ENCODE measurements at places on chromosomes 2 and 18.

- no peak for DNase-seq
These were observed 16.7 kb upstream of the ADI1 start for GRCh38 chr2:3535794-3536681.

DNA sequence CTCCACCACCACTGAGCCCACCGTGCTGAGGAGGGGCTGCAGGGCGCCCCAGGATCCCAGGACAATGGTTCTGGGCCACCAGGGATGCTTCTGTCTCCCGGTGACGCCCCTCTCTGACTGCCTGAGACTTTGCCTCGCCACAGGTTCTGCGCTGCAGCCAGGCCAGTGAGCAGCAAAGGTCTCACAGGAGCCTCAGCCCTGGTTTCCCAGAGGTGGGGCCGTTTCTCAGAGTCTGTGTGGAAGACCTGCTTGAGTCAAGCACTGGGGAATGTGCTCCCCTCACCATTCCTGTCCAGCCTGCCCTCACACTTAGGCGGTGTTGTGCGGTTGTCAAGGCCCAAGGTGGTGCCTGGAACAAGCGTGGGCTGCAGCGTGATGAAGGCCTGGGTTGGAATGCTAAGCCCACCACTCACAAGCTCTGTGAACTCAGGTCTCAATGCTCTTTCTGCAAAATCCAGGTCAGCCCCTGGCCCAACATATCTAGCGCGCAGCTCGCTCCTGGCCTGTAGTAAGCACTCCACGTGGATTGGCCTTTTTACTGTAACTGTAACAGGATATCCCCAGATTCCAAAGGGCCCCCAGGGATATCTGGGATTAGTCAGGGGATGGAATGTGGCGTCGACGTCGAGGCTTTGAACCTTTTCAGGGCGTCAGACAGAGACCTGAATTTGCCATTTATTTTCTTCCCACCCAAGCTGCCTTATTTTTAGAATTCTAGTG, 47.6 kb downstream of the PLB1 start:
- DNase-seq: no peak

DNA sequence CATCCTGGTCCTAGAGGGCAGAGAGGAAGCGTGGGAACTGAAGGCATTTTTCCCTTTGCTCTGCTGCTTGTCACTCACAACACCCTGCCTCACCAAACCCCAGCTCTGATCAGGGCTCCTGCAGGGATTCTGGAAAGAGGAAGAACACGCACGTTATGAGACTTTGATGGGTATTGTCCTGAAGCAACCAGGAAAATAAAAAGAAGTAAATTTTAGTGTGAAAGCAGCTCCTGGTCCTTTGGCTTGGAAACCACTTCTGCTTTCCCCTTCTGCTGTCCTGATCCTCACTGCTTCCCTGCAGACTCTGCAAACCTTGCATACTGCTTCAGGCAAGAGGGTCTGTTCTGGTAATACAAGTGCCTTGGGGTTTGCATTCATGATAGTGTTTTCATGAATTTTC, 164.1 kb downstream of the SLC8A1 start:
- no peak for DNase-seq

DNA sequence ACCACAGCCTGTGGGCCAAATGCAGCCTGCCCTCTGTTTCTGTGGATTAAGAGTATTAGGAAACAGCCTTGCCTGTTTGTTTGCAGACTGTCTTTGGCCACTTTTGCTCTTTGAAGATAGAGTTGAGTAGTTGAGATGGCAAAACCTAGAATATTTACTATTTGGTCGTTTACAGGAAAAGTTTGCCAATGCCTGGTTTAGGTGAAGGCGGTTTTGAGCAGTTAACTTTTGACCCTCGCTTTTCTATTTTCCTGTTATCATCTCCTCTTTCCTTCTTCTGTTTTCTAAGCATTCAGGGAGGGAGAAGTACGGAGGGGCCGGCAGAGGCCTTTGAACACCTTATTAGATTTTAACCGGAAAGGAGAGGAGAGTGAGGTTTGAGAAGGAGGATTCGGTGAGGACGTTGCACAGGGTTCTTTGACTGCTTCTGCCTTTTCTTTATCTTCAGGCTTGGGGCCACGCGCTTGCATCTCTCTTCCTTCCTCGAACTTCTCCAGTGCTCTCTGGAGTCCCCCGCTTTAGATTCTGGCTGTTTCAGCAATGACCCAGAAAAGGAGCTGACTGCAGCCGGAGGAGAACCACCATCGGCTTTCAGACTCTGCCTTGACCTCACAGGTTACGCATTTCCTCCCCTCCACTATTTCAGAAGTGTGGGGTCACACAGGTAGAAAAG, 39.2 kb downstream of the IL1R2 start:
- no peak for DNase-seq

DNA sequence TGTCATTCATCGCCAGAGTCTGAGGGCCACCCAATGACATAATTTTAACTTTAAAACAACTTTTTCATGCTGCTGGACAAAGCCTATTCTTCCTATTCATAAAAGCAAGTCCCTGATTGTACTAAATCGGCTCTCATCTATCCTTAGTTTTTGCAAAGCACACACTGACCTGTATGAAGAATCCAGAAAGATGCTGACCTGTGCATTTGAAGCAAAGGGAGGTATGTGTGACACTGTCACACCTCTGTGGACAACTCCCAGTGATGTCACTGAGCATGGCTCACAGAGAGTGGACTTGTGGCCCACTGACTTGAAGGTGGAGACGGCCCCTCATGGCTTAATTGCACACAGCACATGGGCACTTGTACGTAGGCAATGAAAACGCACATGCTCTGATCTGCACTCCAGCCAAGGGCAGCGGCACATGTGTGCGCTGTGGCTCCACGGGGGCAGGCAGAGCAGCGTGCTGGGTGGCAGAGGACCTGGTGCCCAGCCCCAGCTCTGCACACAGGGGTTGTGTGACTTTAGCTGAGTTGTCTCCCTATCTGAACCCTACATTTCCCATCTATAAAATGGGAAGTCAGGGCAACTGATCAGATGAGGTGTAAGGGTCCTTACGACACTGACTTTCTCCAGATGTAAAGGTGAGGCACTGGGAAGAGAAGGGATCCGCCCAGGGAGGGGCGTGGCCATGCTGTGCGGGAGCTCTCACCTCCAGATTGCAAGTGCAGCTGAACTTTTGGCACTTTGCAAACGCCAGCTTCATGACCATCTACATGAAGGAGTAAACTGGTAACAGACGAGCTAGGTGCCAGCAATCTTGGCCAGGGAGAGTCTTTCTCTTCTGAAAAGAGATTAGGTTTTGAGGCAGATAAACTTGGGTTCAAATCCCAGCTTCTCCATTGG, 14.3 kb upstream of the ODC1 start:
- no peak for DNase-seq

DNA sequence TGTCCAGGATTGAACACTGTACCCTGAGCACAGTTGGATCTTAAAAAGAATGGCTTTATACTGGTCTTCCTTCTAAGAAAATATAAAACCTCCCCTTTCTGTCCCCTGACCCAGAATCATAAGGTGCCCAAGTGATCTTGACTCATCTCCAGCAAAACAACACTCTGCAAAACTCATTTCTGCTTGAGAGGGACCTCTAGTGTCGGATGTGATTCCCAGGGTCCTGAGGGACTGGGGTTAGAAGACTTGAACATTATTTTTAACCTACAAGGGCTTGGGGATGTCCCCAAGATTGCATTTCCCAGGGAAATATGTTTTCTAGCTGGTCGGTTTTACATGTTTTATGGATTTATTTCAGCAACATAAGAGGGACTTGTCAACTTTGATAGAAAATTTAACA, 1318.5 kb upstream of the CELF4 start:
- no peak for DNase-seq

DNA sequence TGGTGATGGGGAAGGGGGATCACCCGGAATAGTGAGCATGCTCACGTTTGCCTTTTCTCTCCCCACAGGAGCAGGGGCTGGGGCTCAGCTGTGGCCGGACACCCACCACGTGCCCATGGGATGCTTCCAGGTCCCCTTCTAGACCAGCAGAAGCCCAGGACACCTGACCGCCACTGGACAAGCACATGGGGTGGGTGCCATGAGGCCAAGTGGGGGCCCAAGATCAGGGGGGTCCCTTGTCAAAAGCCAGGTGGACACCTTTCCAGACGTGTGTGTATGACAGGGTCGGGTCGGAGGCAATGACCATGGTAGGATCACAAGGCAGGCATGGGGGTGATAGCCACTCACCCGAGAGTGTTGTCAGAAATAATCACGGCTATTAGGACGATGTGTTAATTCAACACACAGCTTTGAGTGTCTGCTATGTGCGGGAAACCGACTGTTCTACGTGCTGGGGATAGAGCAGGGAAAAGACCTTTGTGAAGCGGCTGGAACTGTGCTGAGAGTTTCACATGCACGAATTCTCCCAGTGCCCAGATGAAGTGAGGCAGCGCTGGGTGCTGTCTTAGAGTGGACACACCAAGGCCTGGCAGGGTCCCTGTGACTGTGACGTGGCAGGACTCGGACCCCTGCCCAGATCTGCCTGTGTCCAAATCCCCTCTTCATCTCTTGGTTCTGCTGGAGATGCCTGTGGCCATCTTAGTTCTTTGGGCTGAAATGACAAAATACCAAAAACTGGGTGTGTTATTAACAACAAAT, 244.7 kb downstream of the NDUFA10 start:
- DNase-seq: no peak

DNA sequence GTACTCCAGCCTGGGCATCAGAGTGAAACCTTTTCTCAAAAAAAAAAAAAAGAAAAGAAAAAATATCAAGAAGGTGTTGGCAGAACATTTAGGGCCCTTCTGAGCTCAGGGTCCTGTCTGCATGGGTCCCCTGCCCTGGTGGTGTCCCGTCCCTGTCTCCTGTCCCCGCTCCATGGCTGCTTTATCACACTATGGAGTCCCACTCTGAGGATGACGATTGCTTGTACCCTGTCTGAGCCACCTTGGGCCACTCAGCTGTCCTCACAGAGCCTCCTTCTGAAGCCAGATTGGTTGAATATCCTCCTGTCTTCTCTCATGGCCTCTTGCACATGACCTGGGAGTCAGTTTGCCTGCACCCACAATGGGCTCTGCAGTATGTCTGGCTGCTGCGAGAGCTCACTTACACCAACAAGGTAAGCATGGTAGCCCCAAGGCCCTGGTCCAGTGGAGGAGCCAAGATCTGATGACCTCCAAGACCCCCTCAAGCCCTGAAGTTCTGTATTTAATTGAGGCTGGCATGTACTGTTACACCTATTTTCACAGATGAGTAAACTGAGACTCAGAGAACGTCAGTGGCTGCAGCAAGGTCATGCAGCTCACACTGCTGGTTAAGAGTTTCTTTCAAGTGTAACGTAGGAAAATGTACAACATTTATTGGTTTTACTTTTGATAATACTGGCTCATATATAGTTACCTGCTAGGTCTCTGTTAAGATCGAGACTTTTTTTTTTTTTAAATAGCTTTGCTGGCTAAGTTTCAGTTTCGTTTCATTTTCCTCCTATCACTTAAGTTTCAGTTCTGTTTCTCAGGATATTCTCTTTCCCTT, 16.9 kb upstream of the ZCCHC2 start:
- no peak for DNase-seq

DNA sequence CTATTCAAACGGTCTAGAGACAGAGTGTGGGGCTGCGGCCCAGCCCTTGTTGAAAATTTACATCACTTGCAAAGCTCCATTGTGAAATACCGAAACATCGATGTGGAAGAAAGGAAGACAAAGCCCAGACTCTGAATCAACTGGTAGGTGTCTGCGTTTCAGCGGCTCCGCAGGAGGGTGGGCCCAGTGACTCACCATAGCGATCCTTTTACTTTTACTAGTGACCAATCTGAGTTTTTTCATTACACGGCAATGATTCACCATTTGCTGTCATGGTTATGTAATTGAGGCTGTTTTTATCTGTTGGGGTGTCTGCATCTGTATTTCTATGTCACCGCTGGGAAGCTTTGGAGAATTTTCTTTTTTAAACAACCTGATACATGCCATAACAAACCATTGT, 66.6 kb upstream of the ODC1 start:
- DNase-seq: no peak

DNA sequence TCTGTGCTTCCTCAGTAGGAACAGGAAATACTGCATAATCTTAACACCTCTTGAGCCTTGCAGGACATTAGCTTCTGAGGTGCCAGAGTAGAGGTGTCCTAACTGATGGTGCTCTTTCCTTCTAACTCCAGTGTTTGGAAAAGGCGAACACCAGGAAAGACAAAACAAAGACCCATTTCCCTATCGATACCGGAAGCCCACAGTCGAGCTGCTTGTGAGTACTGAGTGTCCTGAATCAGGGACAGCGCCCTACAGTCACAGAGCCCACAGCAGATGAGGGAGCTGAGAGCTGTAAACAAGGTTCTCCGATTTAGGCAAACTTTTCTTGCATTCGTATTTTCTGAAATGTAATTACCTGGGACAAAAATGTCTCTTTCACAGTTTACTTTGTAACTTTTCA, 50.7 kb downstream of the SLC14A2 start:
- DNase-seq: no peak

GRCh38 chr18:48694295-48694694, 155.5 kb downstream of the CTIF start:
- no peak for DNase-seq

DNA sequence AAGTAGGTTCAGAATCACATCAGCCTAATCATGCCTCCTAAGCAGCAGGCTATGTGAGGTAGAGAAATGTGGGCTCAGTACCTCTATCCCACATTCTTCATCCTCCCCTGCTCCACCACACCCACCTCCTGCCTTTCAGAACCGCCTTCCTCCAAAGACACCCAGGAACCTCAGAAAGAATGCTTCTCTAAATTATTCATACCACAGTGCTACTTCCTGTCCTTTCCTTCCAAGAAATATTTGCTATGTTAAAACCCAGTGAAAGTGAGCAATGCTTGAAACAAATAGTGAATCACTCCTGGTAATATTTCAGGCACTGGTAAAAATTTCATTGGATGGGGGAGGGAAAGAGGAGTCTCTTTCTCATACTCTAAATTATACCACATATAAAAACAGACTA, 24.0 kb upstream of the CREB1 start:
- no peak for DNase-seq

DNA sequence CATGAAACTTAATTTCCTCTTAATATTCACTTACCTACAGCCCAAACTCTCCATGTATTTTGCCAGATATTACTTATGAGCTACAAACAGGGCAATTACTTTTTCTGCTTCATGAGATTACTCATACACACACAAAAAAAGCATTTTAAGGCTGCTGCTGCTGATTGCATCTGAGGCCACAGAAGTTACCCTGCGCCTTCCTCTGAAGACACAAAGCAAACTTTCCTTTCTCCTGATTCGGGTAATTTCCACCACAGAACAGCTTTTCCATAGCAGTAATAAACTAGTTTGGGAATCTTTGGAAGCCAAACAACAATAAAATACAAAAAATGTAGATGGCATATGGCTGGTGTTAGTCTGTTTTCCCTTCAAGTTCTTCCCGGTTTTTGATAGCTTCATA, 6.2 kb downstream of the TTC32 start:
- DNase-seq: no peak

GRCh38 chr2:64137996-64138395, 6.2 kb downstream of the PELI1 start:
- DNase-seq: no peak

GRCh38 chr2:216319771-216320170, 52.5 kb downstream of the MARCHF4 start:
- no peak for DNase-seq

DNA sequence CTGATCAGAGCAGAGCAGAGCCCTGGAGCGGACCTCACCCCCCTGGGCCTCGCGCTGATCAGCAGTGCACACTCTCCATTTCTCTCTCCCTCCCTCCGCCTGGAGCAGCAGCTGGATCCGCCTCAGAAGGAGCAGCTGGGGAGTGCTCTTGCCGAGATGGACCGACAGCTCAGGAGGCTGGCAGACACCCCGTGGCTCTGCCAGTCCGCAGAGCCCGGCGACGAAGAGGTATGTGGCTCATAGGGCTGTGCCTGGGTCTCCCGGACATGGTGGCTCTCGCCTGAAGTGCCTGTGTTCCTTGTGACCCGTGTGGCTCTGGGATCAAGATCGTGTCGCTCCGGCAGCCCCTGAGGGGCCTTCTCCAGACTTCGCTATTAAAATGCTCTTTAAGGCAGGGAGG, 102.5 kb downstream of the USP40 start:
- no peak for DNase-seq

Data from hypothalamus (tissue), 51 donors.